ENCODE measurements at places on chromosomes 1 and 21.

DNA sequence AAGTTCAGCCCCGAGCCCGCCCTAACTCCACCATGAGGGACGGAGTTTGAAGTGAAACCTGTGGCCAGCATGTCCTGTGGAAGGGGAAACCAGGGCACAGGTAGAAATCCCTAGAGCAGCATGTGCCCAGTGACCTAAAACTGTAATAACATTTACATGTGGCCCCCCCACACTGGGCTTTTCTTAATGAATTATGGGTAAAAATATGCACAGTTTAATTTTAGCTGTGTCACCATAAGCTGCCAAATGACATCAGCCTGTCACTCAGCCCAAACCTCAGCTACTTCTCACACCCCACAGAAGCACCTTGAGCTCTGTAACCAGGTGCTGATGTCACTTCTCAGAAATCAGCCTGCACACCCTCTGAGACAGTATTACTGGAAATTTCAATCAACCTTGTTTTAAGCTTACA, 50.0 kb upstream of the SLC19A1 start:
- no peak for DNase-seq

DNA sequence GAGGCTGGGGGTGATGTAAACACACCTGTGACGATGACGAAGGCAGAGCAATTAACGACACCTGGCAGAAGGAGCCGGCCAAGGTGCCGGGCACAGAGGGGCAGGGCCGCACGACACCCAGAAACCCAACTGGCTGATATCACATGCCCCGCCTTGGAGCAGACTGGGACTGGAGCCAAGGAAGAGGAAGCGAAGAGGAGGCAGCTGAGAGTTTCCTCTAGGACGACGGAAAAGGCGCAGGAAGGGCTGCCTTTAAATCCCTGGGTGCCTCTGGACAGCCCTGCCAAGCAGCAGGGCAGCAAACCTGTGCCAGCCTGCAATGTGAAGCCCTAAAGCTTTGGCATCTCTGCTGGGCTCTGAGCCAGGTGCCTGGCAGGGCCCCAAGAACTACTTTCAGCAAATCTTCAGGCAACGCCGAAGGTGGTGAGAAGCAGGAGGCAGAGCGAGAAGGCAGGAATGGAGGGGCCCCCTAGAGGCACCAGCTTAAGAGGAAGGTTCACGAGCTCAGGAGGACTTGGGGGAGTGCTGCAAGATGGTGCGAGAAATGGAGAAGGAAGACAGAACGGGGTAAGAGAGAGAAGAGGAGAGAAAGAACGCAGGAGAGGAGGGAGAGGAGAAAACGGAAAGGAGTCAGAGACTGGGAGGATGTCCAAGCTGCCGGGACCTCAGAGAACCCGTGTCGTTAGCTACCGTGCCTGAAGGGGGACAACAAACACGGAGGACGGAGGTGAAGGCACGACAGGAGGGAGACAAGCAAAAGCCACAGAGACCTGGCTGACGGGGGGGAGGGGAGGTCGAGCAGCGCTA, 25.3 kb upstream of the PEF1 start:
- peak; percentile 41 for DNase-seq

GRCh38 chr1:172040466-172040865, 199.2 kb downstream of the DNM3 start:
- DNase-seq = no peak

GRCh38 chr1:70509996-70510876, 99.2 kb downstream of the CTH start:
- DNase-seq = peak; percentile 76

- no peak for DNase-seq
Observed at GRCh38 chr1:115190540-115191170, 101.4 kb upstream of the TSPAN2 start.

DNA sequence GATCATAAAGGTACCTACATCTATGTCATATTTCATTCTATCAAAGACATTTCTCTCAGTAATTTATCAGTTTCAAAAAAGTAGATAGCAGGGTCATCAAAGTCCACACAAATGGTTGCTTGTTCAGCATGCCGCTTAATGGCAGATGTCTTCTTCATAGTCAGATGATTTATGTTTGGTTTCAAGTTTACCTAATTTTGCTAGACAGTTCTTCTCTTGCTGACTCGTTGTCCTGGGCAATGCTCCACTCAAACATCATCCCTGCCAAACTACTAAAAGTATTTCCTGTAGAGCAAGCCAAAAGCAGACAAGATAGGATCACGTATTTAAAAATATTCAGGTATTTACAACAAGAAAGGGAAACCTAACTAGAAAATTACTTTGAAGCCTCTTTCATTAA, 13.6 kb downstream of the NUP210L start:
- no peak for DNase-seq

GRCh38 chr1:47696737-47697441, 259.0 kb downstream of the FOXD2 start:
- DNase-seq = no peak

- no peak for DNase-seq
Observed at GRCh38 chr21:34945288-34945687, 103.8 kb downstream of the RUNX1 start.

GRCh38 chr1:221878134-221878533, 136.2 kb upstream of the DUSP10 start:
- no peak for DNase-seq
